ENCODE measurements at places on chromosomes 1 and 21.

- DNase-seq = no peak
Measured at GRCh38 chr1:119006406-119007279, 18.5 kb upstream of the TBX15 start.

GRCh38 chr21:26057477-26058170, 112.9 kb downstream of the APP start:
- DNase-seq = peak; percentile 73

DNA sequence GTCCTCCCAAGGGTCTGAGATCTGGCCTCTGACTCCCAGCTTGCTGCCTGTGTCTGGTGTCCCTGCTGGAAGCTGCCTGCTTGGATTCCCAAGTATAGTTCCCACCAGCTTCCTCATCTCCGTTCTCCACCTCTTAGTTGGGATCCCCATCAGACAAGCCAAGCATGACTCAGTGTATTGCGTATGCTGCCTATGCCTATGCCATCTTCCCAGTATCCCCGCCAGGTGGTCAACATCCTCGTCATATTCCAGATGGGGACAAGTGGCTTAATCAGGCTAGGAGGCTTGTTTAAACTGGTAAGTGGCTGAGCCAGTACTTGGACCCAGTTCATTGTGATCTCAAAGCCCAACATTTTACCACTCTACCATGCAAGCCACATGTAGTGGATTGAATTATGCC, 204.4 kb downstream of the GRIK3 start:
- DNase-seq = no peak

- peak; percentile 18 for DNase-seq
Measured at GRCh38 chr1:50098591-50099021, 10.1 kb upstream of the ELAVL4 start.

DNA sequence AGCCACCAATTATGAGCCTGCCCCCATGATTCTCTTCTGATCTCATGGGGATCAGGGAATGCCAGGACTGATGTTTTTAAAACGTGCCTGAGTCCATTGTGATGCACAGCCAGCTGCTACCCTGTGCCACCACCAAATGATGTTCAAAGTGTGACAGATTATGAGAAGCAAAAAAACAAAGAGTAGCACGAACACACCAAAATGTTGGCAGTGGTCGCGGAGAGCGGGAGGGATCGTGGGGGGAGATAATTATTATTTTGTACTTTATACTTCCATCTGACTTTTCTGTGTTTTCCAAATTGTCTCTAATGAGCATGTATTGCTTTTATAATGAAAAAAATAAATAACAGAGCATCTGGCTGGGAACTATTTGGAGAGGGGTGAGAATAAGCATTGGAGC, 50.5 kb downstream of the EPHB2 start:
- DNase-seq = no peak

- DNase-seq = no peak
Measured at GRCh38 chr21:45415943-45416611, 11.1 kb downstream of the COL18A1 start.

GRCh38 chr1:143699115-143699514, 272.7 kb downstream of the FAM72C start:
- no peak for DNase-seq

DNA sequence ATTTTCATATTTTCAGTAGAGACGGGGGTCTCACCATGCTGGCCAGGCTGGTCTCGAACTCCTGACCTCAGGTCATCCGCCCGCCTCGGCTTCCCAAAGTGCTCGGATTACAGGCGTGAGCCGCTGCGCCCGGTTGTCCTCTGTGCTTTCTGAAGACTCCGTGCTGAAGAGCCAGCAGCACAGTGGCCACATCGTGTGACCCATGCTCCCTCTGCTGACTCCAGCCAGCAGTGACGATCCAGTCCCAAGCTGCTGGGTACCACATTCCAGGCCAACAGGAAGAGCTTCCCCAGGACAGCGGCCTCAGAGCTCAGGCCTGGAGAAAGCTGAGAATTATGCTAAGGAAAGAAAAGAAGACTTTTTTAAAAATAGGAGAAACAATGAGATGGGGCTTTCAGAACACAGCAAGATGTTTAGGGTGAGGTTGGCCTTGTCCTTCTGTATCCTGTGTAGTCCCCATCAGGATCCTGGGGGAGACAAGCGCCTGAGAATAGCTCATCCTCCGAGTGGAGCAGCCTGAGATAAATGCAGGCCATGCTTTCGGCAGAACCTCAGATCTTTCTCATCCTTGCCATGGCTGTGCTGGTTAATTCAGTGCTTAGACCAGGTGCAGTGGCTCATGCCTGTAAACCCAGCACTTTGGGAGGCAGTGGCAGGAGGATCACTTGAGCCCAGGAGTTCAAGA, 207.1 kb downstream of the SLC35F3 start:
- DNase-seq = peak; percentile 38

GRCh38 chr1:202016811-202017748, 6.7 kb downstream of the ELF3 start:
- DNase-seq = no peak

- DNase-seq = no peak
Measured at GRCh38 chr1:179817789-179818188, 59.8 kb downstream of the TOR1AIP2 start.

- no peak for DNase-seq
Measured at GRCh38 chr1:181583598-181583997, 100.3 kb downstream of the CACNA1E start.

DNA sequence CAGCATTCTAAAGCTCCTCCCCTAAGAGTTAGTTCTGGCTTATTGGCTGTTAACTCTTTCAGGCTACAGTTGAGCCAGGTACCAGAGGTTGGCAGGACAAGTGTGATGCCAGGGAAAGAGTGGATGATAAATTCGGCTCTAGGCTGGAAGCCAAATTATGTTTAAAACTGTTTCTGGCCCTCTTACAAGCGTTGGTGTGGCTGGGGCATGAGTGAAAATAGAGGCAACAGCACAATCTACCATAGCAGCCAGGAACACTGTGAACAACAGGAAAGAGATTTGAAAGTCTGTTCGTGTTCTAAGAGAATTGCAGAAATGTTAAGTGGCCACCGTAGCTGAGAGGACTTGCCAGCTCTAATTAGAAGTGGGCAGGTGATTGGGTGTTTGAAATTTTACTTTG, 84.2 kb downstream of the CDC7 start:
- DNase-seq = no peak

GRCh38 chr1:224438989-224439388, 4.4 kb upstream of the WDR26 start:
- no peak for DNase-seq

GRCh38 chr1:197908716-197909220, 6.3 kb downstream of the C1orf53 start:
- DNase-seq = no peak

- no peak for DNase-seq
Measured at GRCh38 chr1:213947200-213947801, 40.5 kb upstream of the PROX1 start.
